ENCODE measurements at places on chromosomes 13 and 19.

GRCh38 chr19:42204664-42205063, 12.8 kb downstream of the DEDD2 start:
- no peak for DNase-seq

GRCh38 chr13:27605610-27606200, 14.6 kb downstream of the LNX2 start:
- no peak for DNase-seq

DNA sequence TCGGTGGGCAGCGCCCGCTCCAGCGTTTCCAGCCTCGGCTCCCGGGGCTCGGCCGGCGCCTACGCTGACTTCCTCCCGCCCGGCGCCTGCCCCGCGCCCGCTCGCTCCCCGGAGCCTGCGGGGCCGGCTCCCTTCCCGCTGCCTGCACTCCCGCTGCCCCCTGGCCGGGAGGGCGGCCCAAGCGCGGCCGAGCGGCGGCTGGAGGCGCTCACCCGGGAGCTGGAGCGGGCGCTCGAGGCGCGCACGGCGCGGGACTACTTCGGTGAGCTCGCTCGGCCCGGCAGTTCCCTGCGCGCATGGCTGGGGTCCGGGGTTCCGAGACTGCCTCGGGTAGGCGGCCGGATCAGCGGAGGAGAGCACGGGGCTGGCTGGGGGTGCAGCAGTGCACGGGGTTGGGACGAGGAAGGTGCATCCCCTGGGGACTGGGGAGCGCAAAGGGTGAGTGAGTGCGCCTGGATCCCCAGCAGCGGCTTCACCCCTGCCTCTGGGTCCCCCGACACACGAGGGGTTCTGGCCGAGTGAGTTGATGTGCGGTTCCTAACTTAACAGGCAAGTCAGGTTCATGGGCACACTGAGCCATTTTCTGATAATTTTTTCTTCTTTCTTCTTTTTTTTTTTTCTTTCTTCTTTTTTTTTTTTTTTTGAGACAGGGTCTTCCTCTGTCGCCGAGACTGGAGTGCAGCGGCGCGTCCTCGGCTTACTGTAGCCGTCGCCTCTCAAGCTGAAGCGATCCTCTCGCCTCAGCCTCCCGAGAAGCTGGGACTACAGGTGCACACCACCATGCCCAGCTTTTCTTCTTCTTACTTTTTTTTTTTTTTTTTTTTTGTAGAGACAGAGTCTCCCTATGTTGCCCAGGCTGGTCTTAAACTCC, 1.1 kb downstream of the WTIP start:
- peak; percentile 9 for DNase-seq

DNA sequence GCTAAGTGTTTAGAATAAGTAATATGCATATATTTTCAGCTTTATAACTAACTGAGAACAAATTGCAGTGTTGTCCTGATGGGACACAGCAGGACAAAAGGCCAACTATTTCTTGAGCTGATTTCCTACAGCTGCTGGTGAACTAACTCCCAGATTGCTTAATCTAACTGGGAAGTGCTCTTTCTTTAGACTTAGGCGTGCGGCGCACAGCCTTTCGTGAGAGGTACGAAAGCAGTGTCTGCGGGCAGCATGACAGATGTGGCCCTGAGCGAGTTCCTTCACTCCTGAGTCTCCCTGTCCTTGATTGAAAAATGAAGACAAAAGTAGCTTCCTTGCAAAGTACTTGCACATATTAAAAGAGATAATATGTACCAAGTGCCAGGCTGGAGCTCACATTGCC, 47.3 kb upstream of the NPAS1 start:
- DNase-seq: peak; percentile 54

DNA sequence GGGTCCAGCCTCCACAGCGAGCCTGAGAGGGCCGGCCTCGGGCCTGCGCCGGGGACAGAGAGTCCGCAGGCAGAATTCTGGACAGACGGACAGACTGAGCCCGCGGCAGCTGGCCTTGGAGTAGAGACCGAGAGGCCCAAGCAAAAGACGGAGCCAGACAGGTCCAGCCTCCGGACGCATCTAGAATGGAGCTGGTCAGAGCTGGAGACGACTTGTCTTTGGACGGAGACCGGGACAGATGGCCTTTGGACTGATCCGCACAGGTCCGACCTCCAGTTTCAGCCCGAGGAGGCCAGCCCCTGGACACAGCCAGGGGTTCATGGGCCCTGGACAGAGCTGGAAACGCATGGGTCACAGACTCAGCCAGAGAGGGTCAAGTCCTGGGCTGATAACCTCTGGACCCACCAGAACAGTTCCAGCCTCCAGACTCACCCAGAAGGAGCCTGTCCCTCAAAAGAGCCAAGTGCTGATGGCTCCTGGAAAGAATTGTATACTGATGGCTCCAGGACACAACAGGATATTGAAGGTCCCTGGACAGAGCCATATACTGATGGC, 490 bp downstream of the ITPKC start:
- no peak for DNase-seq

DNA sequence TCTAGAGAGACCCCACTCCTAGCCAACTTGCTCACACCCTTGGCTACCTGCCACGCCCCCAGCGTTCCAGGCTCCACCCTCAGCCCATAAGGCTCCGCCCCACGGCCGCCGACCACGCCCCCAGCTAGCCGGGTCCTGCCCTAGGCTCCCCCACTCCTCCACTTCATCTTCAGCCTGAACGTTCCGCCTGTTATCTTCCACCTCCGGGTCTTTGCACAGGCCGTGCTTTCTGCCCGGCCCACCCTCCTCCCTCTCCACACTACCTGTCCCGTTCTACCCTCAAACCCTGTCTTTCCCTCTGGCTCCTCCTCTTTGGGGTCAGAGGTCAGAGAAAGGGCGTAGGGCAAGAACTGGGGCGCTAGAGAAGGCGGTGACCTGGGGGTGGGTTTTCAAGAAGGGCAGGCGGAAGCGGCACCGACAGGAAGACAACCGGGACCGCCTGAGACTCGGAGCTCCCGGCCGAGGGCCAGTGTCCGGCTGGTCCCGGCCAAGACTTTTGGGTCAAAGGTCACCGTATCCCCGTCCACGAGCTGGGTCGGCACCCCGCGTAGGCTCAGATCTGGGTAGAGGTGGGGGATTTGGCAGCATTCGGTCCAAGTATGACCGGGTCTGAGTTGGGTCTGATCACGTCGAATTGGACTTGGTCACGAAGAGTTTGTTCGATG, 2.2 kb downstream of the PDE4C start:
- DNase-seq: peak; percentile 38

GRCh38 chr13:98492335-98493041, 84.4 kb downstream of the STK24 start:
- no peak for DNase-seq

All from inflammatory macrophage (primary cell).